Stimulated activated CD4-positive, alpha-beta T cell treated with anti-CD3 and anti-CD28 coated beads, Interleukin-1b, Interleukin-23, amount 100 ng/mL, for 24 hours (primary cell): ENCODE measurements at places on chromosomes 2 and 18.

DNA sequence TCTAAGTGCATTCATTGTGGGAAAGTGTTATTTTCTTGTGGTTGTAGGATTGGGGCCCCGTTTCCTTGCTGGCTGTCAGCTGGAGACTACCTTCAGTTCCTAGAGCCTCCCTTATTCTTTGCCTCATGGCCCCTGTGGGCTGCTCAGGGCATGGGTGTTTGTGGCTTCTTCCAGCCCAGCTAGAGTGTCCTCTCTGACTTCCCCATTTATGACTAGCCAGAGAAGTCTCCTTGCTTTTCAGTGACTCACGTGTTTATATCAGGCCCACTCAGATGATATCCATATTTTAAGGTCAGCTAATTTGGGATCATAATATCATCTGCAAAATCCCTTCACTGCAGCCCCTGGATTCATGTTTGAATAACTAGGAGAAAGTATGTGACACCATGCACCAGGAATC, 62.8 kb downstream of the DTNA start:
- no peak for DNase-seq

DNA sequence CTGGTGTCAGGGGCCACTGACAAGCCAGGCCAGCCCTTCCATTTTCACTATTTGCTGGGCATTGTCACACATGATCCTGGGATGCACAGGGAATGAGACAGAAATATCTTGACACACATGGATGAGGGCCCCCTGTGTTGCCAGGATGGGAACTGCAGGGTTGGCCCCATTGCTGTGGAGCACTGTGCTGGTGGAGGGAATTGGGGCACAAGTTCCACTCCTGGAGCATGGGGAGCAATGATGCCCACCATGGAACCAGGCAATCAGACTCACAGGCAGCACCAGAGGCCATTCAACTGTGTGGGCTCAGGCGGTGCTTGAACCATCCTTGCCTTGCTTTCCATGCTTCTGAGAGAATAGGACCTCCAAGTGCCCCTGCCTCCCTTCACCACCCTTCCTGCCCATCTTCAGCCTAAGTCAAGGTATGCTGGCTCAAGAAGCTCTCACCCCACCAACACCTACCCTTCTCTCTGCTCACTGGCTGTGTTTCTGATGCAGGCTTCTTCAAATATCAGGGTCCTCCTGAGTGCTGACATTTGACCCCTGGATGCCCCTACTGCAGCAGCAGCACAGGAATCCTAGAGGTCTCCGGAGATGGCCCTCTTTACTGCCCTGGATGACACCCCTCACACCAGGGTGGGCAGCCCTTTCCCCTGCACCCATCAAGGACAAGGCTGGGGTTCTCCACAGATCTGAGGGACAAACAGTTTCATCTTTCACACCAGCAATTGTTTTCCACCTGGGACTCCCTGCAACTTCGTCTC, 11.0 kb downstream of the ADRA2B start:
- no peak for DNase-seq

GRCh38 chr18:28961669-28962228, 784.8 kb upstream of the CDH2 start:
- DNase-seq: no peak

DNA sequence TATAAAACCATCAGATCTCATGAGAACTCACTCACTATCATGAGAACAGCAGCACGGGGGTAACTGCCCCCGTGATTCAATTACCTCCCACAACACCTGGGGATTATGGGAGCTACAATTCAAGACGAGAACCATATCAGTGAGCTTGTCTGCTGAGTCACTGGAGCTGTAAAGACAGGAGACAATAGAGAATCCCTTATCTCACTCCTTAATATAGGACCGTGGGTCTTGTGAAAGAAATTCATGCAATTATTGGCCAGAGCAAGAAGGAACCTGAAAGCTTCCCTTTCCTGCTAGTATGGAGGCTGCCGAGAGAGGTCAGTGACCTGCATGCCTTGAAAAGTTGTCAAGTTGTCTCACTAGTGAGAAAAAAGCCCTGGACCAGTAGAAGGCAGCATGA, 9.5 kb upstream of the TNFAIP6 start:
- no peak for DNase-seq

- no peak for DNase-seq
These were observed 83.0 kb upstream of the HS6ST1 start for GRCh38 chr2:128401680-128402079.

DNA sequence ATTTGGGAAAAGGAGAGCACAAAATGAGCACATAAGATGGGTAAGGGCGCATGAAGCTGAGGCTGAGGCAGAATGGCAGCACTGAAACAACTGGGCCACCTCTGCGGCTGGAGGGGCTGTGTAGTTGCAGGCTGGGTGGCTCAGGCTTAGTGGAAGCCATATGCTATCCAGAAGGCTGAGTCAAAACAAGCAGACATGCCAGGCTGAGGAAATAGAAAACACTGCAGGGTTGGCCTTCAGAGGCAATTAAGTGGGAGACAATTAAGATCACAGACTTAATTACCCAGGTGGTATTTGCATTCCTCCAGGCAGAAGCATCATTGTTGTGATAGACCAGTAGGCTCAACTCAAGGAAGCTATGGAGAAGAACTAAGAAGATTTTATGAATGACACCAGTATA, 11.4 kb upstream of the XPO1 start:
- DNase-seq: no peak

DNA sequence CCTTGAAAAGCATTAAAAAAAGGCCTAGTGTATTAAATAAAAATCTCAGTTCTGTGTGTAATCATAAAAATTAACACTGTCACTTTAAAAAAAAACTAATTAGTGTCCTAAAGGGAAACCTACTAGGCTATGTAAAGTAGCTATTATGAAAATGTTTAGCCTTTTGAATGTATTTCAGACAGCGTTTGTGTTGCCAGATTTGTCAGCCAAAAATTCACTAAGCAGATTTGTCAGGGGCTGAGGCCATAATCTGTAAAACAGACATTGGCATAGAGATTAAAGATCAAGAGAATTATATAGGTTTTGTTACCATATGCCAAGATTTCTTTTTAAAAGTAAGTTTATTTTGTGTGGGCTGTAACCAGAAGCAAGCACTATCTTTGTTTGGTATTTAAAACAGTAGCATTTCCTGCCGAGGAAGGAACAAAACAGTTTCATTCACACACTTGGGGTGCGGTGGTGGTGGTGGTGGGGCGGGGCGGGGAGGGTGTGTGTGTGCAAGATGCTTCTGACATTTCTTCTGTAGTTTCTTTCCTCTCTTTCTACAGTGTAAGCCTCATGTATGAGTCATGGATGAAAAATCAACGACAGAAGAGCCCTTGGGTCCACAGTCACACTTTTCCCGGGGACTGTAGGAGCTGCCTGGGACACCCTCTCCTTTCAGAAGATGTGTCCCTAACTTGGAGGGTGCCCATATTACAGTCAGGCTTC, 328.5 kb upstream of the FANCL start:
- DNase-seq: no peak

- DNase-seq: no peak
These were observed 78.7 kb upstream of the PNPT1 start for GRCh38 chr2:55772109-55772980.

- no peak for DNase-seq
These were observed 101.1 kb downstream of the PIGN start for GRCh38 chr18:62085756-62086155.

GRCh38 chr2:6832596-6833299, 33.0 kb downstream of the CMPK2 start:
- DNase-seq: no peak

DNA sequence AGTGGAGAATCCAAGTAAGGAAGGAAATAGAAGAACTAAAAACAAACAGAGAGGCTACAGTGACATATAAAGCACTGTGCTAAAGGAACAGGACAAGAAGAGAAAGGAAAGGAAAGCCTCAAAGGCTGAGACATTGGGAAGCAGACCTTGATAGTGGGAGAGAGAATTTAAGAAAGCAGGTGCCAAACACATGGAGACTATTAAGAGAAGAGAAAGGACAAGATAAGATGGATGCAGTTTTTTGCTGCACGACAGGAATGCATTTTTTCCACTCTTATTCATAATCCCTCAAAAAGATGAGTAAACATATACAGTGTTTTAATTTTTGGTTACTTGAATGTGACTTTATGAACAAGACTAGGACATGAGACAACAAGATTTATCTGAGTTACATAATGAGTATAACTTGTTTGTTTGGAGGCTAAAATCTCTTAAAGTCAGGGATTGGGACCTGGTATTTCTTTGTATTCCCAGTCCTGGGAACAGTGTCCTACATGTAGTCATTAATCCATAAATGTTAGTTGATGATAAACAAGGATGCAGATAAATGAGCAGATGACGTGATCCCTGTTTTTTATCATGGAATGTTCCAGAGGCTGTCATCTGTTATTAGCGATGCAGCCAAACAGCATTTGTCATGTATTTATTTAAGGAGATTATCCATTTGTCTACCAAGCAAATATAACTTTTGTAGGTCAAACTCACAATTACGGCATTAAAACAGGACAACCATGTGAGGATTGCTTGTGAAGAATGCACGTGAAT, 141.7 kb downstream of the DNER start:
- DNase-seq: no peak

GRCh38 chr2:160417745-160418397, 75.7 kb downstream of the RBMS1 start:
- no peak for DNase-seq

DNA sequence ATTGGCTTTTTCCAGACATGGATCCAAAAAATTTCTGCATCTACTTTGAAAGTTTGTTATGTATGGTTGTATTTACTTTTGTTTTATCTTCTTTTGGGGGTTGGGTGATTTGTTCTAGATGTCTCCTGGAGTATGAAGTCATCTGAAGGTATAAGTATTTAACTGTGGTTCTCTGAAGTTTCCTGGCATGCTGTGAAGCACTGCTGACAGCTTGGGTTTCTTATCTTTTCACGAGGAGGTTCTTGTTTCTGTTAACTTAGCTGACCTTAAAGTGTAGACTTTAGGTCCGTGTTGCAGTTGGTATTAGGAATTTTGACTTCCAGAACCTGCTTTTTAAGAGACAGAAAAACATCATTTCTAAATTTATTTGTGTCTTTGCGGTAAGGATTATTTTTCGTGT, 15.9 kb downstream of the GLS start:
- DNase-seq: no peak

GRCh38 chr2:124034265-124034664, 9.2 kb downstream of the CNTNAP5 start:
- DNase-seq: no peak

DNA sequence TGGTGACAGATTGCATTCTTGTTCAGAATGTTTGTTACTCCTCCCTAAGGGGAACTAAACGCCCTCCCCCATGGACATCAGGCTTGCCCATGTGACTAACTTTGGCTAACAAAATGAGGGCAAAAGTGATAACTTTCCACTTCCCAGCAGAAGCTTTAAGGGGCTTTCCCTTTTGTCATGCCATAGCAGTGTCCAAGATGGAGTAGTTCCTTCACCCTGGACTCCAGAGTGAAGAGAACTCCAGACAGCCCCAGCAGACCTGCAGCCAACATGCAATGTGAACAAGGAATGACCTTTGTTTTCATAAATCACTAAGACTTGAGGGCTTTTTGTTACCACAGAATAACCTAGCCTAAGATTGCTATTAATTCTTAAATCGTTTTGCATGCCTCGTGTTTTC, 163.5 kb downstream of the ZEB2 start:
- no peak for DNase-seq

DNA sequence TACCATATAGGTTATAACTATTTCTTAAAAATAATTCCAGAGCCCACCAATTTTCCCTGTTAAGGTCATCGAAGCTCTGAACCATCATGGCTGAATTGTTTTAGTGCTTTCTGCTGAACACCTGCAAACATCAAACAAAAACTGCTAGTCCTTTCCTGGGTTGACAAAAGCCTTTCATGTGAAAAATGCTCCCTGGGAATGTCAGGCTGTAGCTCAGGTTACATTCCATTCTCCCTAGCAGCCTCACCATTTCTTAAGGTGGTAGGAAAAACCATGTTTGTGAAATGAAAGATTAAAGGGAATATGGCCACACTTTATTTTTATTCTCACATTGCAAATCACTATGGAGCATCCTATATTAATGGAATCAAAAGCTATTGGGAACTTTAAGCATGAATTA, 5.7 kb downstream of the TCF4 start:
- no peak for DNase-seq
